Pulmonary artery endothelial cell (primary cell): ENCODE measurements at places on chromosomes 7 and 10.

GRCh38 chr10:118457824-118458428 lies 115.8 kb upstream of the FAM204A start:
- DNase-seq = no peak

- no peak for DNase-seq
These were observed 16.7 kb downstream of the AQP1 start for GRCh38 chr7:30928254-30928872.

- no peak for DNase-seq
These were observed 618.6 kb upstream of the CNTNAP2 start for GRCh38 chr7:145497911-145498525.

DNA sequence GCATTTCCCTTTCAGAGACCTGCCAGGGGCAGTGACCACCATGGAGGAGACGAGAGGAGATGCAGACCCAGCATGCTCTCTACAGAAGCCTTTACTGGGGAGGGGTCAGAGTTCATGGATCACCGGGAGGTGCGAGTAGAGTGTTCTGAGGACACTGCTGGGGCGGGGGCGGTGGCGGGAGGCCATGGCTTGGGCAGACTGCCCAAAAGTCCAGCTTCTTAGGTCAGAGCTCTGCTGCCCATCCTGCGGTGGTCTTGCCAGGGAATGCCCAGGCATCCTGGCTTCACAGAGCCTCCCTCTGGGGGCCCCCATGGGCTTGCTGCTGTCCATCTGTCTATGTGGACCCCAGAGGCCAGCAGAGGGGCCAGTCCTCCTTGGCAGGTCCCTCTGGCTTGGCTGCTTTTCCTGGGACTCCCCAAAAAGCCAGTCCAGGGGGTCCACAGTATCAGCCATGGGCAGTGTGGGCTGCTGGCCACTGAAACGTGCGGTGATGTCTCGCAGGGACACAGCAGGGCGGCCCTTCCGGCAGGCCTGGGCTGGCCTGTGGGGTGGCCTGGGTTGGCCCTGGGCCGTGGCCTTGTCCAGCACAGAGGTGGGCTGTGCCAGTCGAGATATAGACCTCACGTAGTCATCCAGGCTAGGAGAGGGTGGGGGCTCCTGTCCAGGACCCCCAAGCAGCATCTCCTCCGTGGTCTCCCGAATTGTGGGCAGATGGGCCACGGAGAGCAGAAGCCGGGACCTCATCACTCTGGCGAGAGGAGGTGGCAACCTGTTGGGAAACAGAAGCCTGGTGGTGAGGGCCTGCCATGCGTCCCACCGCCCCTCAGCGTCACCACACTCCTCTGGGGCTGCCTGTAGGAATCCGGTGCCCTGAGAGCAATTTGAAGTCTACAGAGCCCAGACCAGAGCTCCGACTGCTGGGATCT lies 1.1 kb downstream of the DEPP1 start:
- DNase-seq = no peak

DNA sequence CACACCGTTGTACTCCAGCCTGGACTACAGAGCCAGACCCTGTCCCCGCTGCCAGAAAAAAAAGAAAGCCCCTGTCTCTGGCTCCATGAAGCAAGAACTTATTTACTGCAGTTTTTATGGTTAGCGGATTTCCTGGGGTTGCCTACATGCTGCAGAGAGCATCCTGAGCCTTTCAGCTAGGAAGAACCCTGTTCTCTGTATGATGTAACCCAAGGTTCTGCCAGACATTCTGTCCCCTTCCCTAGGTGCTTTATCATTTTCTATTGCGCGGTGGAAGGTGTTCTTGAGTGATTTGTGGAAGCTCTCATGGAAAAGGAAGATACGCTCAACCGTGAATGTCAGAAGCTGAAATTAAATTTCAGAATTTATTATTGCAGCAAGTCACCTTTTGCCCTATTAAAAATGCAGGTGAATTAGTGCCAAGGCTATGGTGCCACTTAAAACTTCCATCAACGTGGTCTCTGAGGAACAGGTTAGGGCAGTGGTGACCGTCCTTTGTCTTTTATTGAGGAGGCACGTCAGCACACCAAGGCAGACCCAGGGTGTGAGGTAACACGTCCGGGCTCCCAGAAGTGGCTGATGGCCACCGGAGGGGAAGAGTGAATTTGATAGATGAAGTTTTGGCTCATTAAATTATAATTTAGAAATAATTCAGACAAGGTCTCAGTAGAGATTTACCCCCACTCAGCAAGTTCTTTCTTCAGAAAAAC lies 273.1 kb downstream of the PHTF2 start:
- no peak for DNase-seq

DNA sequence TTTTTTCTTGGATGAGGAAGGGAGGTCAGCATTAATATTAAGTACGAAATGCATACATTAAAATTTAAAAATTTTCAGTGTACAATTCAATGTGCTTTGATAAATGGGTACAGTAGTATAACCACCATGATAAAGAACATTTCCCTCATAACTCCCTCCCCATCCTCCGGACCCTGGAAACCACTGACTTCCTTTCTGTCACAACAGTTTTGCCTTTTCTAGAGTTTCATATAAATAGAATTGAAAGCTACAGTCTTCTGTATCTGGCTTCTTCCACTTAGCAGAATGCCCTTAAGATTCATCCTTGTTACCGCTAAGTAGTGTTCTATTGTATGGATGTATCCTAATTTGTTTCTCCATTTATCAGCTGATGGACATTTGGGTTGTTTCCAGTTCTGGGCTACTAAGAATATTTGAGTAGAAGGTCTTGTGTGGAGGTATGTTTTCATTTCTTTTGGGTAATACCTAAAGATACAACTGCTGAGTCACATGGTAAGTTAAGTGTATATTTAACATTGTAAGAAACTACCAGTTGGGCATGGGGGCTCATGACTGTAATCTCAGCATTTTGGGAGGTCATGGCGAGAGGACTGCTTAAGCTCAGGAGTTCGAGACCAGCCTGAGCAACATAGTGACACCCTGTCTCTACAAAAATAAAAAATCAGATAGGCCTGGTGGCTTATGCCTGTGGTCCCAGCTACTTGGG lies 30.8 kb downstream of the ABI1 start:
- DNase-seq = no peak

GRCh38 chr7:26958834-26959233 lies 94.4 kb upstream of the SKAP2 start:
- DNase-seq = peak; percentile 5

GRCh38 chr7:115844857-115845256 lies 185.7 kb downstream of the TFEC start:
- DNase-seq = no peak

GRCh38 chr7:47535035-47535703 lies 46.7 kb downstream of the TNS3 start:
- DNase-seq = no peak

DNA sequence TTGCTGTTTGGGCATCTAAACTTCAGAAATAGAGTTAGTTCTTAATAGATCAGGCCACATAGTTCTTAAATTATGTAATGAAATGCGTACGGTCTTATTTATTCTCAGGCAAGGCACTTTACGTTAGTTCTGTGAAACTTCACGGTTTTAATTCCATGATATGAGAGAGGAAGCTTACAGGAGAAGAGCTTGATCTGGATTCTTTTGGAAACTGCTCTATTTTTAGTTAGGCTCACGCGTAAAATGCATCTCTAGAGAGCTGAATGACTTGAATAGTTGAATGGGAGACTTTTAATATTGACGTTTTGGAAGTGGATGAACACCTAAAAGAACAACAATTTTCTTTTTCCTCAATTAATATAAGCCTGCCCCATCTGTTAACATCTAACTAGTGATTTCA lies 71.1 kb downstream of the PRKG1 start:
- no peak for DNase-seq

DNA sequence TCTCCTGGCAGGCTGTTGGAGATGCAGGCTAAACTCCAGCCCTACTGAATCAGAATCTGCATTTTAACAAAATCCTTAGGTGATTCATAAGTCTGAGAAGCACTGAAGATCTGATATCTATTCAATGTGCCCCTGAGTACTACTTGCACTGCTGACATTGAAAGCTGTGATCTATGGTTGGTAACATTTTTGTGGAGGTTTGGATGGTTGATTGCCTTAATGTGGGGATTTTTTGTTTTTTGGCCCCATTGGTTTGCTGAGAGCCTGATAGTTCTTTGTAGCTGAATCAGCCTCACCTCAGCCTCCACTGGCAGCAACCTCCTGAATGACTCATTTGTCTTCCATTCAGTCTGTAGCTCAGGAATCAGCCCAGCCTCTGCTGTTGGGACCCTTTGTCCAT lies 14.7 kb upstream of the LRRN3 start:
- DNase-seq = no peak

GRCh38 chr10:30531751-30532530 lies 97.6 kb downstream of the LYZL2 start:
- DNase-seq = no peak

DNA sequence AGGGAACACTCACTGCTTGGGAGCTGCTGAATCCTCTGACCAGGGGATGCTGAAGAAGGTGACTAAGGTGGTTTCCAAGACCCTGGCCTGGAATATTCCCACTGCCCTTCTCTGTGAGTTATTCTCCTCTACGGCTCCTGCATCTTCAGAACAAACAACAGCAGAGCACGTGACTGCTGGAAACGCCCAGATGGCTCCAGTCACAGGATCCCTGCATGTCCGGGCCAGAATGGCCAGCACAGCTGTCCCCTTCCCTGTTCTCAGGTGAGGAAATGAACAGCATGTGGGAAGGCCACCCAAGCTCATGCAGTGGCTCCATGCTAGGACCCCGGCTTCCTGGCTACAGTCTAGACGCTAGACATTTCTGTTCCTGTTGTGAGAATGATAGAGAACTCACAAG lies 43.1 kb downstream of the GHRHR start:
- no peak for DNase-seq

GRCh38 chr7:108236681-108237415 lies 106.7 kb upstream of the LAMB4 start:
- DNase-seq = no peak

GRCh38 chr10:23155169-23155568 lies 36.9 kb upstream of the PTF1A start:
- no peak for DNase-seq

- no peak for DNase-seq
These were observed 10.6 kb upstream of the TSPAN14 start for GRCh38 chr10:80443531-80443974.

- DNase-seq = no peak
These were observed 180.0 kb downstream of the TNS3 start for GRCh38 chr7:47401611-47402570.

GRCh38 chr7:143013893-143014292 lies 13.0 kb downstream of the OR9A2 start:
- no peak for DNase-seq

GRCh38 chr10:70122742-70123141 lies 9.9 kb downstream of the AIFM2 start:
- no peak for DNase-seq

DNA sequence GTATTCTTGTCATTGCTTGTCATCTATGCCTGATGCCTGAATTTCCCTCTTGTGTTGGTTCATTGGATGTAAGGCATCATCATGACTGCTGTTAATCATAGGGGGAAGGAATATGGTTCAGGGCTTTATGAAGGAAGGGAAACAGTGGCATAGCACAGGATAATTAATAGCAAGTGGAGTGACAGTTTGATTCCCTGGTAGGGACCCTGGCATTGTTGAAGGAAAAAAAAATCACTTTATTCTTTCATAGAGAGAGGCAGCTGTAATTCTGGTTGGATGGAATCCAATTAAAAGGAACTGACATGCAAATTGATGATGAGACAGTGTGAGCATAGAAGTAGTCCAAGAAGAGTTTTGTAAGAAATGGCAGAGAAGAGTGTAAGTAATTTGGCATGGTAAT lies 121.4 kb downstream of the AUTS2 start:
- DNase-seq = no peak

- no peak for DNase-seq
These were observed 93.4 kb upstream of the INHBA start for GRCh38 chr7:41796331-41796730.

- DNase-seq = no peak
These were observed 203.0 kb downstream of the FANK1 start for GRCh38 chr10:126099366-126099765.

GRCh38 chr7:30032310-30033125 lies 4.3 kb downstream of the PLEKHA8 start:
- DNase-seq = no peak

DNA sequence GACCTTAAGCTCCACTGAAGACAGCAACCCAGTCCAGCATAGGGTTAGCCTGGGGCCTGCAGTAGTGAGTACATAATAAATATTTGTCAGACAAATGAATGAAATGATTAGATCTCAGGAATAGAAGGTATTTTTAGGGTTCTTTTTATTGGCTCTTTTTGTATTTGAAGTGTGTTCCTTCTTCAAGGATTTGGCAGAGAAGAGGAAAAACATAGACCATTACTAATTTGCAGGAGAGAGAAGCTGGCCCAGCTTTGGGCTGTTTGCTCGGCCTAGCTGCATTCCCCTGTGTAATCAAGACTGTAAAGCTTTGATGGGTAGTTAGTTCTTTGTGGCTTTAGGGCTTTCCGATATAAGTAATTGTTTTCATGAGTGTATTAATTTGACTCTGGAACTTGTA lies 64.2 kb downstream of the CNNM2 start:
- DNase-seq = no peak

- no peak for DNase-seq
These were observed 22.0 kb upstream of the TMEM120A start for GRCh38 chr7:76016191-76016947.

DNA sequence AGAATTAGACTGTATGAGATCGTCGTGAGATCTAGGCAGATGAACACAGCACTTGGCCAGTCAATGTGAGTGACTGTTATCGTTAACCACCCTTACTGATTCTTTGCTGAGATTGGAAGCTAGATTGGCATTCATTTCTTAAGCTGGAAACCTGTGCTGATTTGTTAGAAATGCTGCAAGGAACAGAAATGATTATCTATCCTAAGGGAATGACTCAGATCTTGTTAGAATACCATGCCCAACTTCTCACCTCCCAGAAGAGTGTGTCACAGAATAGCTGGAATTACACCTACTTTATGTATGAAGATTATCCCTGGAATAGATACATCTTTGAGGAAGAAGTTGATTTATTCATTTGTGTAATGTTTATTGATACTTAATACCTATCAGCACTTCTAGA lies 275.2 kb downstream of the AUTS2 start:
- no peak for DNase-seq

- no peak for DNase-seq
These were observed 45.5 kb upstream of the LRRN3 start for GRCh38 chr7:111045449-111045848.

DNA sequence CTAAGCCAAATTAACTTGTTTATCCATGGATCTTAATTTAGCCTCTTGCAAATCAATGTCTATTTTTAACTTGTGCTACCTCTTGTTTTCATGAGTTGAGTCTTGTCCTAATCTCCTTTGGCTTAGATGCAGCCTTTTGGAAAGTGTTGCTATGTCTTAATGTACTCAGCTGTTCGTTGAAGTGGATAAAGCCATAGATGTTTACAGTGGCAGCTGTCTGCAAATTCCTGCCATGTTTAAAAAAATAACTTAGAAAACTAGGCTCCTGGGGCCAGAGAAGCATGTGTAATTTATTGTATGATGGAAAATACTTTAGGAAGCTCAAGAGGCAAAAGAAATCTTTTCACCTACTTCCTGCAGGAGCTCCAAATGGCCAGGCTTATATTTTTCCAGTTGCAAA lies 253.1 kb upstream of the RHOBTB1 start:
- no peak for DNase-seq
